ENCODE measurements at places on chromosomes 5 and 9.

GRCh38 chr5:122759241-122760070, 15.4 kb upstream of the SNX2 start:
- DNase-seq, result no peak

GRCh38 chr5:180251141-180251540, 40.7 kb downstream of the MAPK9 start:
- DNase-seq, result no peak

DNA sequence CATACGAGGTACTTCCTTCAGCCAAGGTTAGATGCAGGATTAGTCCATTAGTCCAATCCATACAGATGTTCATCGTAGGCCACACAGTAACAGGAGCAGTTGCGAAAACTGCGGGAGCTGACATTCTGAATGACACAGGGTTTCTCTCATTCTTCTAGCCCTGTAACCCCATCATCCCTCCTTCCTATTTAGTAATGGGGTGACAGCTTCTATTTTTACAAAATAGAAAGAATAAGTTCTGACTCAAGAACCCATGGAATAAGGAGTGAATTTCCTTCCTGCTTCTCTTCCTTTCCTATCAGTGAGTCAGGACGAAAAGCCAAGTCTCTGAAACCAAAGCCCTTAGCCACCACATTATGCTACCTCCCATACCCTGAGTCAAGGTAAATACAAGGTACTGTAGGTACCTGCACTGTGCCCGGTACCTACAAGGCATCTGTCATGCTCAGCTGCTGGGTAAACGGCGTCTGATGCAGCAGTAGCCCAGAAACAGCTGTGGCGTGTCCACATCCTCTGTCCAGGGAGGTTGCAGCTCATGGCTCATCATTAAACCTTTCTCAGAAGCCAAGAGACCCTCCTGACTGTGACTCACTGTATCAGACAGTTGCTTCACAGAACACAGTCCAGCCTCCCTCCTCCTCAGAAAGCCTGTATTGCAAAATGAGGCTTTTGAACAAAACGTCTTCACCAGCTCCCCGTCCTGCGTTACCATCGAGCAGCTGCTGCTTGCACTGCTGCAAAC, 84.2 kb downstream of the ESM1 start:
- no peak for DNase-seq

DNA sequence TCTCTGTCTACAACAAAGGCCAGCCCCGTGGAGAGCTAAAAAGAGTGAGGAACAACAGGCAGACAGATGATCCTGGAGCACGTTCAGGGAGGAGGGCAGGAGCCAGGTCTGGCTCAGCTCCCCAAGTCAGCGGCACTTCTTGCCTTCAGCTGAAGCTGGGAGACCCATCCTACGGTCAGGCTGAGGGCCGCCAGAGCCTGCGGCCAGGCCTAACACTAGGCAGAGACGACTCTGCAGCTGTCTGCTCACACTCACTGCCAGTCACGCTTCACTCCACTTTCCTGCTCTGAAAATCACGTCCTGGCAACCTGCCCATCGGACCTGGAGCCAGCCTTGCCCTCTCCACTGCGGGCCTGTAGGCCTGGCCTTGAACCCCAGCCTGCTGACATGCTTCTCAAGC, 160.9 kb upstream of the LHFPL2 start:
- DNase-seq, result no peak

GRCh38 chr5:123809594-123810221, 297.7 kb downstream of the CSNK1G3 start:
- no peak for DNase-seq

DNA sequence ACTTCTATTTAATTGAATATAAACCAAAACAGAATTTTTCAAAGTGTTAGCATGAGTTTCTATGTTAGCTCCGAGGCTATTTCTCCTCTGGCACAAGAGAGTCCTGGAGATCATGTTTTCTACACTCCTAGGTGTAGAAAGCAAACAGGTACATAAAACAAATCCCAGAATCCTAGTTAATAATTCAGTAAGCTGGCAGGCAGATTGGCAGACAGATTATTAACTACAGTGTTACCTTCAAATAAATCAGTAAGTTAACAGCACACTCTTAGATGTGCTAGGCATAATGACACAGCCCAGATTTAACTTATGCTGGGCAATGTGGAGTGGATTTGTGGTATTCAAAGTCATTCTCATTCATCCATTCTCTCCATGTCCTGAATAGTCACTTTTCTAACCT, 282.8 kb upstream of the RPS23 start:
- DNase-seq, result no peak

DNA sequence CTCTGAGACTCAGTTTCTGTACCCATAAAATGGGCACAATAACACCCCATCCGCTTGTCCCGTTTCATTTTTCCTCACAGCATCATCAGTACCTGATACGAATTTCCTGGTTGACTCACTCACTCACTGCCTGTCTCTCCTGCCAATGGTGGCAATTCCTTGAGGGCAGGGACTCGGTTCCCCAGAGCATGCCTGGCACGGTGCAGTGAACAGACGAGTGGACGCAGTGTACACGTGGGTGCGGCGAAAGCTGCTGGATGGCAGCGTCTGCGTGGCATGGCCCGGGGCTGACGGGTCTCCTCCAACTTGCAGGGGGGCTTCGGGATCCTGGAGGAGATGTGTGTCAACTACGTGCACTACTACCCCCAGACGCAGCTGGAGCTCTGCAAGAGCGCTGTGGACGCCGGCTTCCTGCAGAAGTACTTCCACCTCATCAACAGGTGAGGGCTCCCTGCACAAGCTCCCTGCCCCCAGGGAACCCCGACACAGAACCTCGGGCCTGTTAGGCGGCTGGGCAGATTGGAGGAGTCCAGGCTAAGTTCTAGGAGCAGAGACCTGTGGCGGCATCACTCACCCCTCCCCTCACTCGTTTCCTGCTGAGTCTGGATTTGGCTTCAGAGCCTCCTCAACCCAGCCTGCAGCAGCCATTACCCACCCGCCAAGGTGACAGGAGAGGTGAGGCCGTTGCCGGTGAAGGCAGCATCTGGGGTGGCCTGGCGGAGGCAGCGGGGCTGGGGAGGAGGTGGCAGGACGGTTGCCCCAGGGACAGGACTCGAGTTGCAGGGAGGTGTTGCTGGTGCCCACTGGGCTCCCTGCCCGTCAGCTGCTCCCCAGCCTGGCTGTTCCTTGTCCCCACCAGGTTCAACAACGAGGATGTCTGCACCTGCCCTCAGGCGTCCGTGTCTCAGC, 20.3 kb downstream of the DBH start:
- no peak for DNase-seq

DNA sequence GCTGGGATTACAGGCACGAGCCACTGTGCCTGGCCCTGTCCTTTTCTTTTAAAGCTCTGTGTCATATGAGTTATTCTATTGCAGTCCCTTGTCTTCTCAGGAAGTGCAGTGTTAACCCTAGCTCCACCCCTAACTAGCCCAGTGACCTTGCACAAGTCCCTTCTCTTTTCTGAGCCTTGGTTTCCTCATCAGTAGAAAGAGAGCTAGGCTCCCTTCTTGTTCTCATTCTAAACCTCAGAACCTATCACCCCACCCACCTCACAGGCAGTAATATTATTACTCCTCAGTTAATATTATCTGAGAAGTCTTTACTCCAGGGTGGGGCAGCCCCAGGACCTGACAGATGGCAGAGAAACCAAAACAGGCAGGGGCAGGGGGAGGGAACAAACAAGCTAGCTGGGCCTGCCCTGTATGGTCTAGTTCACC, 7.2 kb downstream of the CYFIP2 start:
- no peak for DNase-seq

GRCh38 chr5:56327809-56328208, 94.7 kb upstream of the ANKRD55 start:
- no peak for DNase-seq

DNA sequence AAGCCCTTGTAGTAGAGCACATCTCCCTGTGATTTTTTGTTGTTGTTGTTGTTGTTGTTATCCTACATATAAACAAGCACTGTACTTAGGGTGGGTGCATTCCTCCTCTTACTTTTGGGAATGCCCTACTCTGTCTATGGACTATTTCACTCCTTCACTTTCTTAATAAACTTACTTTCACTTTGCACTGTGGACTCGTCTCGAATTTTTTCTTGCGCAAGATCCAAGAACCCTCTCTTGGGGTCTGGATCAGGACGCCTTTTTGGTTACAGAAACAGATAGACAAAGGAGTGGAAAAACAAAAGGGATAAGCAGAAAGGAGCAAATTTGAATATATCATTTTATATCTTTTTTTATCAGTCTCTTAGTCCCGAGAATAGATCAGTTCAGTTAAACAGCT, 14.4 kb upstream of the PAIP1 start:
- no peak for DNase-seq

DNA sequence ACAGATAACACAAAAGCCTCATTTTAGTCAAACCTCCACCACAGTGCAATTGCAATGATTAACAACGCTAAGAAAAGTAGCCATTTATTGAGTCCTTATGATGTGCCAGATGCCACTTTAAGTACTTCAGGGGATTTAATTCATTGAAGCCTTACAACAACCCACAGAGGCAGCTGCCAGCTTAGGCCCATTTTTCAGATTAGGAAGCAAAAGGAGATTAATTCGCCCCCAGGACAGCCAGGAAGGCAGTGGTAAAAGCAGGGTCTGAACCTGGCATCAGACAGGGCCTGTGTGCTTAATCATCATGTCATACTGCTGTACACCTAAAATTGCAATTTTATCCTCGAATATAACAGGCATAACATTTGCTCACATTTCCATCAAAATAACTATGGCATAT, 23.9 kb downstream of the MED27 start:
- DNase-seq, result no peak
